ENCODE measurements at places on chromosomes 7 and 10.

GRCh38 chr10:77604941-77605351, 32.7 kb downstream of the KCNMA1 start:
- DNase-seq, result no peak

DNA sequence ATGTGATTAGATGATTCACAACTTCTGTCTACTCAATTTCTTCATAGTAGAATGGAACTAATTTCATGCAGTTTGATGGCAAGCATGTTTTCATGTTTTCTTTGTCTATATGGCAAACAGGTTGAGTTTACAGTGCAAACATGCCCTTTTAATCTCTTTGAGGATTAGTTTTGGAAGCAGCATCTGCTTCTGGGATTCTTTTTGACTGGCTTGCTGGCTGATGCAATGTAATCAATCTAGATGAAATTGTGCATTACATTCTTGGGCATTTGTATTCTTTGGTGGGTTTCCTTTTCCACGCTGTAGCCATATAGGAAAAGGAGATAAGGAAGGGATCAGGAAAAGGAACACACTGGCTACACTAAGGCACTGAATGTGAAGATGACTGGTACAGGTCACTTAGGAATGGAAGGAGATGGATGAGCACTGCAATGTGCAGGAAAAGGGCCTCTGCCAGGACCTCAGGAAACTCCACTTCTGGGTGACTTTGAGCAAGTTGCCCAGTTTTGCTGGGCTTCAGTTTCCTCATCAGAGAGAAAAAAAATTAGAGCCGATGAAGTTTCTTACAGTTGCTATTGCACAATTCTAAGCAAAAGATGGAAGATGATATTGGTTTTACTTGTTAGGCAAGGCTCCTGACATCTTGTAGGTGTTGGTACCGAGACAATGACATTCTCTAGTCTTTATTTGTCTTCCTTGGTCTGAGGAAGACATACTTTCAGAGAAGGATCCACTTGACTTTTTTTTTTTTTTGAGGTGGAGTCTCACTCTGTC, 269.1 kb downstream of the SUGCT start:
- DNase-seq, result no peak

GRCh38 chr10:70747192-70747965, 37.8 kb downstream of the TBATA start:
- no peak for DNase-seq

DNA sequence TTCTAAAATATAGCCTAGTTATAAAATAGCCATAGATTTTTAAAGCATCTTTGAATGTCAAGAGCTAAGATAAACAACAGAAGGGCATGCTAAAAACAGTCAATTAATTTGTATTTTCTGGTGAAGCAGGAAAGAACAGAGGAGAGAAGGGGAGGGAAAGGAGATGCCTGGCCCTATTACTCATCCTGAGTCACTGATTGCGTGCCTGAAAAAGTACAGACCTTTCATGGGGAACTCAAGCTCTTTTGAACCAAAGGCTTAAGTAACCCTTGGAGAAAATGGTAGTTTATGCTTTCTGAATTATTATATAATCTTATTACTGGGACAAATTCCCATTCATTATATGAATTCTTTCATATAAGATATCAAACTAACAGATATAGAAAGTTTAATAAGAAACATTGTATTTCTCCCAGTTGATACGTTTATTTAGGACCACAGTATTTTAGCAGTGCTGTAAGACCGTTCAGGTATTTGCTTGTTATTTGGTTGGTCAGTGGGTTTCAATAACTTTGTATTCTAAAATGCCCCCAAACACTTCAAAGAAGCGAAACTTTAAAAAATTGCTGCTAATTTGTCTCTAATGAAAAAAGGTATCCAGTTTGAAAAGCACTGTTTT, 151.3 kb downstream of the HGF start:
- no peak for DNase-seq

DNA sequence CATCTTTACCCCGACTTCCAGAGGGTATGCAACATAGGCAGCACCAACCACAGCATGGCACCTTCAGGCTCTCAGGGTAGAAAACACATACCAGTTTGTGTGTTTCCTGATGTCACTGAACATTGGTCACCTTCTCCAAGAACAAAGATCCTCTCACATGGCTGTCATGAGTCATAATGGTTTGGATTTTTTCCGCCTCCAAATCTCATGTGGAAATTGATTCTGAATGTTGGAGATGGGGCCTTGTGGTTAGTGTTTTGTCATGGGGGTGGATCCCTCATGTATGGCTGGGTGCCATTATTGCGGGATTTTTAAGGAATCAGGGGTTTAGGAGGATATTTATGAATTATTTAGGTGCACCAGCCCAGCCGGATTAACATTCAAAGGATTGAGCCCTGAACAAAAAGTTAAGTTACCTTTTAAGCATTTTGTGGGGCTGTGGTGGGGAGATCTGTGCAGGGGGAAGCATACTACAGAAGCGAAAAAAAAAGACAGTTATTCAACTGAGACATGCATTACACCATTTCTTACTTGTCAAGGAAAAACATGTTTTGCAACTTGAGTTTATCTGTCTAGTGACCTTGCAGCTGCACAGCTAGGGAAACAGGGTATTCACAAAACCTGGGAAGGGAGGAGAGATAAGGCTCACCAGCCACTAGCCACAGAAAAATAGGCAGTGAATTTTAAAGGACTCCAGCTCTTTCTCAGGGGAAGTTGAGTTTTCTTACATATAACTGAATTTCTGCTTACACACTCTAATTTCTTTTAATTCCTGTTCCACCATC, 774.1 kb upstream of the AUTS2 start:
- DNase-seq, result no peak

- no peak for DNase-seq
Observed at GRCh38 chr7:139720705-139721231, 57.0 kb downstream of the HIPK2 start.

DNA sequence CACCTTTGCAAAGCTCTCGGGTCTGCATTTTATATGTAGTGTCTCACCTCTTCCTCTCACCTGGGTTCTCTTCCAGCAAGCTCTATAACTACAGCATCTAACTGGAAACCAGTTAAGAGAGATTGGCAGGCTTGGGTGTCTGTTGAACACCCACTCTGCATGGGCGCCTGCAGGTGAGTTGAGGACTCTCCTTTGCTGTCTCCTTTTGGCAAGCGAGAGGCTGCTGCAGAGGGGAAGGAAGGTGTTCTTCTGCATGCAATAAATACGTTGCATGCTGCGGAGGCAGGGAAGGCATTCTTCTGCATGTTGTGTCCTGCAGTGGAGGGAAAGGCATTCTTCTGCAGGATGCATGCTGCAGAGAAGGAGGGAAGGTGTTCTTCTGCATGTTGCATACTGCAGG, 81.4 kb upstream of the ADAM12 start:
- DNase-seq, result no peak

- no peak for DNase-seq
Observed at GRCh38 chr10:11546581-11546980, 64.9 kb downstream of the USP6NL start.

DNA sequence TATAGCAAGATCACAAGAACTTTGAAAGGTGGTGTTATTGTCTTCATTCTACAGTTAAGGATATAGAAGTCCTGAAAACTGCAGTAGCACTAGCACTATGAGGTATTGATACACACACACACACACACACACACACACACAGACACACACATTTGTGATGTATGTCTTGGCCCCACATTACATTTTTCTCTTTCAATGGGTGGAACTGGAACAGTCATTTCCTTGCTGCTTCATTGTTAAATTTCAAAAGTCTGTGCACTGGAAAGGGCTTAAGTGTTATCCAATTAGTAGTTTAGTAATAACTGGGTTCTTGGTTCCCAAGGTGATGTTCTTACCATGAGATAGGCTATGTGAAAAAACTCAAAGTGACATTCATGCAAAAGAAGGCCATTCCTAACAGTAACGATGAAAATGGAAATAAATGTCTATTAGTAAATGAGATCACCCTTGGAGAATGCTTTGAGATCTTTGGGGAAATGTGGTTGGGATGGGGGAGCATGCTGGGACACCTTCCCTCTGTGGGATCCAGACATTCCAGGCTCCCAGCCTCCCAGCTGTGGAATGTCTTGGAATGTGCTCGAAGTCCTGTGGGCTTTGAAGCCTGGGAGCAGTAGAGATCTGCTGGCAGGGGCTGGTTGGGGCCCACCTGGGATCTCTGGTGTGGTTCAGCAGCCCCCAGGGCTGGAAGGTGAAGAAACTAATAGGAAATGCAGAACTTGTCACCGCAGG, 37.4 kb upstream of the CALD1 start:
- DNase-seq, result no peak

DNA sequence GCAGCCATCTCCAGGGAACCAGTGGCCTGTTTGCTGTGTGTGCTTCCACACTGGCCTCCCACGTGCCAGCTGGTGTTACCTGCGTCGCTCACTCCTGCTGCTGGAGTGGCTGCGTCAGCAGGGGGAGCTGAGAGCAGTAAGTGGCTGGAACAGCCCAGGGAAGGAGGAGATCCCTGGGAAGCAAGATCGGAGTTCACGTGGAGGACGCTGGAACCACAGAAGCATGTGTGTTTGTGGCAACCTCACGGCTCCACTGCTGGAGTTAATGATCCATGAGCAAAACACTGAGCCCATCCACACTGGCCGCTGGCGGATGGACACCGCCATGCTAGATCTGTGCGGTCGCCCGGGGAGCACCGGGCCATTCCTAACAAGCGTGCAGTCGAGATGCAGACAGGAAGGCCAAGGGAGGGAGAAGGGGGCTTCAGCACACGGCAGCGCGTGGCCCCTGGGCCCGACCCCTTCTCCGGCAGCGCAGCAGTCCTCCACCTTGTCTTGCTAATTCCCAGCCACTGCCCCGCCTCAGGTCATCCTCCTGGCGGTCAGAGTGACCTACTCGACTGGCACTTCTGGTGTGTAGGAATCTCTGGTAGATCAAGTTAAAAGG, 68.5 kb upstream of the EEPD1 start:
- no peak for DNase-seq

DNA sequence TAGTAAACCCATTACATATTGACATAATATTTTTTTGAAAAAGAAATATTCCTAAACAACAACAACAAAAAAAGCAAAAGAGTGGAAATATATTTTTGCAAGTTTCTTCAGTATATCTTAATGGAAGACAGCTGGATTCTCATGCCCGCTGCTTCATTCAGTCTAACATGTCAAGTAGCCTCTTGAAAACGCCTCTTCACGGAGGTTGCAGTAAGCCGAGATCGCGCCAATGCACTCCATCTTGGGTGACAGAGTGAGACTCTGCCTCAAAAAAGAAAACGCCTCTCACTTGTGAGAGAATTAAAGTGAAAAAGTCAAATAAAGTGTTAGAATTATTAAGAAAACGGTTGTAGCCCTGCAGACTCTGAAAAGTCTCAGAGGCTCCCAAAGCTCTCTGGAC, 1.3 kb downstream of the CUTC start:
- no peak for DNase-seq

DNA sequence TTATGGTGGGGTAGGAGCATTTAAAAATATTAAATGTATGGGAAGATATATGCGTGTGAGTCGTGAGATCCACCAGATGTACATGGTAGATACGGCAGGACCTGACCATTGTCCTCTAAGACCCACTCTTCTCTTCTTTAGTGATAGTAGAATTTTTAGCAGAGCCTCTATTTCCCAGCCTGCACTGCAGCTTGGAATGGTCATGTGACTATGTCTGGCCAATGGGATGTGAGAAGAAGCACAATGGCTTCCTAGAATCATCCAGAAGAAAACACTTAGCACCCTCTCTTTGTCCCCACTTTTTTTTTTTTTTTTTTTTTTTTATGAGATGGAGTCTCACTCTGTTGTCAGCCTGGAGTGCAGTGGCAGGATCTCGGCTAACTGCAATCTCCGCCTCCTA, 86.6 kb upstream of the CYTH3 start:
- no peak for DNase-seq

DNA sequence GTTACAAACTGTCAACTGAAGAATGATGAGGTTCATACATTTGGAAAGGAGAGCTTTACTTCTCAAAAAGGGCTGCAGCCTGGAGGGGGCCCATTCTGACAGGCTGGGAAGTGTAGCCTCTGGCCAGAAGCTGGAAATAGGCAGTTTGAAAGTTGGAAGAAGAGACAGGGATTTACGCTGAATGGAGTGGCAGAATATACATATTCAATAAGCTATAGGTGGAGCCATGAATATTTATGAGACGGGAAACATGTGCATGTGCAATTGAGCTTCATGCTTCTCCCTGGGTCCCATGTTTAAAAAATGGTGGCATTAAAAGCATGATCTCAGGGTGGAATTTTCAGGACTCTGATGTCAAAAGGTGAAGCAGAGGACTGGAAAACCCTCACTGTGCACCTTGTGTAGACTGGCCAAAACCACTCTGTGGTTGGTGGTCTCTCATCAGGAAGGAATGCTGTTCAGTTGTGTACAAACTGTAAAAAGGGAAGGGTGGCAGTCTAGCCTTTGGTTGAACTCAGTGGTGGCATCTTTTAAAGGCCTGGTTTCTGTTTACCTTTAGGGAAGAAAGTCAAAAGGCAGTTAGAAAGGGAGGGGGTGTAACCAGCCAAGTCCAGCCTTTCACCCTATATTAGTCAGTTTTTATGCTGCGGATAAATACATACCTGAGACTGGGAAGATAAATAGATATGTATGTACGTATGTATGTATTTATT, 7.2 kb upstream of the ACTR3B start:
- no peak for DNase-seq

DNA sequence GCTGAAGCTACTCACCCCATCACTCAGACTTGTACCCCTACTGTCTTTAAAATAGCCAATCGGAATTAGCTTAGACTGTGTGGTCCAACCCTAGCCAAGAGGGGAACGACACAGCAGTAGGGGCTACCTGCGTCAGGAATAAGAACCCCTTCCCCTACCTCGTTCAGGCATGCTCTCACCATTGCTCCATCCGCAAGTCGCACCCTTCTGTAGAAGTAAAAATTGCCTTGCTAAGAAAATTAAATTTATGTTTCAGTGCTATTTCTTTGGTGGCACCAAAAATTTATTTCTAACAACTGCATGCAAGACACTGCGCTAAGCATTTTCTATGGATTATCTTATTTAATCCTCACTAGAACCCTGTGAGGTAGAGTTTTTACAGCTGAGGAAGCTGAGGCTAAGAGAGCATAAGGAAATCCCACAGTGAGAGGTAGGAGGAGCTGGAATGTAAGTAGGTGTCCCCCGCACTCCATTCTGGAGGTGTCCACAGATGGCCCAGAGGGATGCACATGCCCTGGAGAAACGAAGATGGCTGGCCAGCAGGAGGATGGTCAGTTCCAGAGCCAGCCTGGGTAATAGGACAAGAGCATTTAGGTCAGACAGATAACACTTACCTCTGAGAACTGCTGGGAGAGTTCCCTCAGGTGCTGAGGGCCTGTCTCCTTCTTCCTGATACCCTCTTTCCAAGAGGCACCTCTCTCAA, 15.3 kb upstream of the CACUL1 start:
- DNase-seq, result no peak

- DNase-seq, result peak; percentile 23
Observed at GRCh38 chr7:107924841-107925504, 34.0 kb downstream of the DLD start.

Measured in GM10248 (cell line).